CD8-positive, alpha-beta T cell (primary cell): ENCODE measurements at places on chromosomes 5 and 9.

DNA sequence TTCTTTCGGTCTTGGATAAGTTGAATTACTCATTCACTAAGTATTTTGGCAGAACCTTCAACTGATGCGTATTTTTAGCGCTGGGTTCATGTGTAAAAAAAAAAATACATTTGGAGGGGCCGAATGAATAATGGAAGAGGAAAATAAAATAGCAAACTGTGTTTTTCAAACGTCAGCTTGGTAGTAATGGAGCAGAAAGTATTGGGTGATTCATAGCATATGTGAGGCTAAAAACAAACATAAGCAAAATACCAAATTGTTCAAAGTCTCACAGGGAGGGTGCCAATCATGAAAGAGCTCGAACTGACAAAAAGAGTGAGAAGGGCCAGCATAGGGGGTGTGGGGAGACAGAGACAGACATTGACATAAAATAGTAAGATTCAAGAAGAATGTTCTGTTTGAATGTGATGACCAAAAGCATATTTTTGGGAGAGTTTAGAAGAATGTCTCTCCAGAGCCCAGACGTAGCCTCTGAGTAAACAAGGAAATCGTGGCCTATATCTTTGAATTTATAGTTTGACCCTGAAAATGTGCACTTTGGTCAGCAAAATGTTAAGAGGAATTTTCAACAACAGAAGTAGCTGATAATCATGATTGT, 174.9 kb upstream of the HMHB1 start:
- no peak for DNase-seq

DNA sequence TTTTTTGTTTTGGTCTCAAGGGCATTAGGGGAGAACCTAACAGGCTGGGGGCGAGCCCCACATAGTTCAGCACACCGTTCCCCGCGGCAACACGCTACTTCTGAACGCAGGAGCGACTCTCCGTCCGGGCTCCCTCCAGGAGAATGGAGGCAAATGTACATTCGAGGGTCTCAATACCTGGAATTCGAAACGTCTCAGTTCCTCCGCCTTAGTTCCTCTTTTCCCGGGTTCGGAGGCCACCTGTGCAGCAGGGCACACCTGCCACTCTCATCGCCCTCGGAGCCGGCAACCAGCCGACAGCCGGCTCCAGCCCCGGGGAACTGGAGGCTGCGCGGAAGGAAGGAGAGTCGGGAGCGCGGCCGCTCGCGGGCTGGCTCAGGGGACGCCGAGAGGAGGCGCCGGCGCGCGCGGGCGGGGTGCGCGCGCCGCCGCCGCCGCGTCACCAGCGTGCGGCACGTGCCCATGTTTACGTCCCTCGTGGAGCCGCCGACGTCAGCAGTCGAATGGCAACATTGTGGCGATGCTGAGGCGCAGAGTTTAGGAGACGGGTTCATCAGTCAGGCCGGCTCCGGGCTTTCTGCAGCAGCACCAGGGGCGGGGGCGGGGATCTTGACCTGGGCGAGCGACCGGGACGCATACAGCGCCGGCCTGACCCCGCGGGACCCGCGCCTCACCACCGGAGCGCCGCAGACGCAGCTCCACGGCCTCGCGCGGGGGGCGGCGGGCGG, at the start of gene JMY:
JMY (plus strand) TSS at position 498 of the 728 bp plus-strand sequence. CDS start 520 bp downstream, outside the sequence.
- peak; percentile 89 for DNase-seq

DNA sequence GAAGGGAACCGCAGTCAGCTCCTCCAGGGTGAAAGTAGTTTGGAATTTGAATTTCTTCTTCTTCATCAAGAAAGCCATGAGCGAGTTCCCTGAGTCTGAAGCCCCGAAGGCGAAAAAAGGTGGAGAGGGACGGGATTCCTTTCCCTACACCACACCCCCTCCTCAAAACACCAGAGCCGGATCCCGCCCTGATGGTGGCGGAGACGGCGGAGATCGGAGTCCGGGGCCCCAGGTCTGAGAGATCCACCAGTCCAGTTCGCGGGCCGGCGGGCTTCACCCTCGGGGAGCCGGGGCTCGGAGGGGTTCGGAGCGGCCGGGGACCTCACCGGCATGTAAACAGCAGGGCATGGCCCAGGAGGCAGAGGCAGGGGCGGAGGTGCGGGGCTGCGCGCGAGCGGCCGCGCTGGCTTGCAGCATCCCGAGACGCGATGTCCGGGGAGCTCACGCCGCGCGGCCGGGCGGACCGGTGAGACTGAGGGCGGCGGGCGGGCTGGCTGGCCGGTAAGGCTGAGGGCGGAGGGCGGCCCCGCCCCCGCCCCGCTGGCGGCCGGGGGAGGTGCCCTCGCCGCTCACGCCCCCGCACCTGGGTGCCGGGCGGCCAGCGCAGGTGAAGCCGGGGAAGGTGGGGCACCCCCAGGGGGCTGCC, 606 bp downstream of the EEIG1 start:
- peak; percentile 55 for DNase-seq

- no peak for DNase-seq
These were observed 26.0 kb downstream of the IRX4 start for GRCh38 chr5:1856596-1857255.

DNA sequence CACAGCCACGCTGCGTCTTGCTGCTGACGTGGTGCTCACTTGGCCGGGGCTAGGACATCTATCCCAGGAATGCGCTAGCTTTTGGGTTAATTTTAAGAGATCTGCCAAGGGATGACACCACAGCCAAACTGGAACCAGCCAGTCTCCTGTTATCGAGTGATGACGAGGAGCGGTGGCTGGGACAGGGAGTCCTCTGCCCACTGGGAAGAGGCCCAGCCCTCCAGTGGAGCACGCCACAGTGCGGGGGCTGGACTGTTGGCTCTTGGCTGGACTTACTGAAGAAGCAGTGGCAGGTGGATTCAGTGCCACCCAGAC, 55.1 kb upstream of the PHYKPL start:
- no peak for DNase-seq

DNA sequence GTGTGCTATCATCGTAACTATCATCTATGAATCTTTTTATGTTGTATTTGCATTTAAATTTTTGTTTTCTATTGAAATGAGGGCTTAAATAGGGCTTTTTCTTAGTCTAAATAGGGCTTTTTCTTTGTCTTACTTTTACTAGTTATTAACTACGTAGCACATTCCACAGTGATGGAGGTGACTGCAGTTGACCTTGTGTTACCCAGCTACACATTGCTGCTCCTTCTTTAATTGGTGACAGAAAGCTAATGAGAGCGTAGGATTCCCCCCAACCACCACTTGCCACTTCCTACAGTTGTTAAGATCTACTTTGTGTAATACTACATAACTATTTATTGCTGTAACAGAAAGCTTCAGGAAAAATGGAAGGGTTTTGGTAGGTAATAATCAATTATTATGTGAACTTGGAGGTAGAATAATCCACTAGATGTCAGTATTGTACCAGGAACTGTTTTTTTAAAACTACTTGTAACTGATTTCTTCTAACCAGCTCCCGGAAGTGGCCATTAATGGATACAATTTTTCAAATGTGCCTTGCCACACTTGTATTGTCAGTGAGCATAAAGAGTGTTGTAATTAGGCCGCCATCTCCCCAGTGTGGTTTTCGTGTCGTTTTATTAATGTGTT, 18.0 kb downstream of the MTRR start:
- no peak for DNase-seq

GRCh38 chr5:148542812-148543211, 111.5 kb downstream of the HTR4 start:
- DNase-seq, result no peak

DNA sequence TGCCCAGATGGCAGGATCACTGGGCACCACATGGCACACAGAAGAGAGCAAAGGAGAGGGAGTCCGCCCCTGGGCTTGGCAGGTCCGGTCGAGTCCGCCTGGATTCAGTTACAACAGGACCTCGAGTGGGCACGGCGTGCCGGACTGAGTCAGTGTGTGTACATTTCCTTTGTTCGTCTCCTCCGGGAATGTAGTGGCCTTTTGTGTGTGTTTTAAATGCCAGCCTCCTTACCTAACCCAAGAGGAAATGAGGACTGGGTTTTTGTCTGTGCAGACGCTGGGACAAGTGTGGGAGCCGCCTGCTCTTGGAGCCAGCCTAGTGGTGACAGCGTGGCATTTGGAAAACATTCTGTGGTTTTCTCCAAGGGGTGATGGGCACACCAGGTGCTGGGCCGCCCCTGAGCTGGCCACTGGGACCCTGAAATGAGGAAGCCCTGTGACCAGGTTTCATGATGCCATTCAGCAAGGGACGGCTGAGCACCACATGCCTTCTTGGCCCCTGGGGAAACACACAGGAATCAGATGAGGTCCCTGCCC, 9.6 kb downstream of the NEK6 start:
- no peak for DNase-seq

DNA sequence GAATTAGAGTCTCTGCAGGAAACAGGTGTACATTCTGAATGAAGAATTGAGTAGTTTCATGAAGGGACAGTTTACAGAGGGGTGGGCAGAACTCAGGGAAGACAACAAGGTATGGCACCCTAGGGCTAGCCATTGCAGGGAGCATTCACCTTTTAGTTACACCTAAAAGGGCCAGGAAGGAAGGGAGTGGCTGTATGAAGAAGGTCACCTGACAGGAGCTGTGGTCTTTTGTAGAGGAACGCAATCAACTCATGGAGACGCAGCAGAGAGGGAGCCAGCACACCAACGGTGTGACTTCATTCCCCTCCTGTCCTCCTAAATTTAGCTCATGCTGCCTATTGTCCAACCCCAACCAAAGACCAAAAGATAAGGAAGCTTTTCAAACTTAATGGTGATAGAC, 12.7 kb upstream of the ZCCHC7 start:
- no peak for DNase-seq

DNA sequence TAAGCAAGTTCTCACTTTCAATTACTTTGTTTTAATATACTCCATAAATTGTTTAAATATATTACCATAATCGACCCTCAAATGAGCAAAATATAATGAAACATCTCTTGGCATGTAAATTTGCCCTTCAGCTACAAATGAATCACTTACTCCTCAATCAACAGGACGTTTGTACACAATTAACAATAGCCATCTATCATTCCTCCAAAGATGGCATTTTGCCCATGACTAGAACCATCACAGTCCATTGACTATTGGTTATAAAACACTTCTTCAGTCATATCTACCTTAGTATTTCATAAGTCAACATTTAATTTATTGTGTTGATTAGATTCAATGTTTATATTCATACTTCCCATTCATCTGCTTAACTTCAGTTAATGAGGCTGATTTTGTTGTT, 127.2 kb downstream of the CTNND2 start:
- DNase-seq, result no peak

- no peak for DNase-seq
These were observed 329.5 kb downstream of the TRPM3 start for GRCh38 chr9:70791936-70792335.

DNA sequence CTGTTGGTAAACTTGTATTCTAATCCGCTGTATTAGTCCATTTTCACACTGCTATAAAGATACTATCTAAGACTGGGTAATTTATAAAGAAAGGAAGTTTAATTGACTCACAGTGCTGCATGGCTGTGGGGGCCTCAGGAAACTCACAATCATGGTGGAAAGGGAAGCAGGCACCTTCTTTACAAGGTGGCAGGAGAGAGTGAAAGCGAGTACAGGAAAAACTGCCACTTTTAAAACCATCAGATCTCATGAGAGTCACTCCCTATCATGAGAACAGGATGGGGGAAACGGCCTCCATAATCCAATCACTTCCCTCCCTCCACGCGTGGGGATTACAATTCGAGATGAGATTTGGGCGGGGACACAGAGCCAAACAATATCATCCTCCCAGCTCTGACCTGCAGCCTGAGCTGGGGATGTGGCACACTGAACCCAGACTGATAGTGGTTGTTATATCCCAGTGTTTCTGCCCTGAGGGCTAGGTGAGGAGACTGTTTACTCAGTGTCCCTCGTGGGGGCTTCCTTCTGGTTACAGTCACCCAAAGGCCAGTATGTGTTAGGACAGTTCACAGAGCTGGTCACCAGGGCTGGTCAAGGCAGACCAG, 488.3 kb downstream of the KDM4C start:
- DNase-seq, result no peak

- no peak for DNase-seq
These were observed 23.9 kb upstream of the IL7R start for GRCh38 chr5:35832762-35833161.

GRCh38 chr5:41817625-41818301, 52.5 kb downstream of the OXCT1 start:
- DNase-seq, result no peak

DNA sequence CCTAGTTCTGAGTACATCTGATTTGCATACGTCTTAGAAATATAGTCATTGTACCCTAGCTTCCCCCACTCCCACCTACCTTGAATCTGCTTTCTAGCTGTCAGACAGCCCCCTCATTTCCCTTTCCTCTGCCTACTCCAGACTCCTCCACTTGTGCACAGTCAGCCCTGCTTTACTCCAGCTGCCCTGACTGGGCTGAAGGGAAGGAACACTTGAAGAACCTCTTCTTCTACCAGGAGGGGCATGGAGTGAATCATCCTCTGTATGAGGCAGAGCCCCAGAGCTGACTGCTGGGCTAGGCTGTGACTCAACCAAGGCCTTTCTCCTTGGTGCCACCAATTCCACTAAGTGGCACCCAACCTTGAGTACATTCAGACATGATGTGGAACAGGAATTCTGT, 18.1 kb upstream of the ZFR start:
- DNase-seq, result no peak

GRCh38 chr9:93132946-93133680, 938 bp downstream of the NINJ1 start:
- no peak for DNase-seq

GRCh38 chr9:116298878-116299391, 145.3 kb downstream of the PAPPA start:
- DNase-seq, result no peak

DNA sequence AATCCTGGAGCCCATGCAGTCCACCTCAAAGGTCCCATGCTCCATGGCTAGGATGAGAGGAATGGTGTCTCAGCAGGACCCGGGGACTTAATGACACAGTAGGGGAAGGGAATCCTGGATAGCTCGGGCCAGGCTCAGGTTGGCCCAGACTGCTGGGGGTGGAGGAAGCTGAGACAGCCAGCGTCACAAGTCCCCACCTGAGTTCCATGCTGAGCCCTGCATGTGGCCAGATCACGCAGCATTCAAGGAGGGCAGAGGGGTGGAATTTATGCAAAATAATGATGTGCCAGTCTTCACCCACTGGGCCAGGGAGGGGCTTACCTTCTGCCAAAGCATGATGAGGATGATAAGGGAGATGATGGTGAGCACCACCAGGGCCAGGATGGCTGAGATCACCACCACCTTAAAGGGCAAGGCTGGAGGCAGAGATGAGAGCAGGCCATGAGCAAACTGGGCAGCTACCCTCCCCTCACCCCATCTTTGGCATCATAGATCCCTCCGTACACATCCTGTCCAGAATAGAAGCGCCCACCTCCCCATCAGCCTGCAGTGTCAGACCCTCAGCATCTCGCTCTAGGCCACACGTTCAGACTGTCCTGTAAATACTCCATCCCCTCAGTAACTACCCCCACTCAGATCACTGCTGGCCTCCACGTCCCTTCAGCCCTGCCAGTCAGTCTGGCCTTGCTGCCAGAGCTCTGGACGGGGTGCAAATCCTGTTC, 29.3 kb downstream of the PDGFRB start:
- no peak for DNase-seq
